NCI-H2107 (cell line): ENCODE measurements at places on chromosomes 11 and 22.

DNA sequence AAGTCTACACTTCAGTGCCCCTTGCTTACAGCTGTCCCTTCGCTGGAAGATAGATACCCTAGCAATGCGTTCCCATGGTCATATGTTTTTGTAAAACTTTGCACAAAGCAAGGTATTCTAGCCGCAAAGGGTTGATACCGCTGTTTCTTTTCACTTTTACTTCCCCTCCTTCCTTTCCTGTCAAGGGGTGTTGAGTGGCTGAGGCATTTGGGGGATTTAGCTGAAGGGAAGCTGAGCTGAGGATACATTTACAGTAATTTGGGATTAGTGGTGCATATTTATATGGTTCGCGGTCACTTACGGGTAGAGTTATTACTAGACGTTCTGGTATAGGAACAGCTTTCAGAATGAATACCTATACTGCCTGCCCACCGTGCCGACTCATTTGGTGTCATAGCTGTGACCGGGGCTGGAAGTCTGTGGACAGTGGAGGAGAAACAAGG lies 86.9 kb upstream of the WNT11 start:
- DNase-seq, result no peak

DNA sequence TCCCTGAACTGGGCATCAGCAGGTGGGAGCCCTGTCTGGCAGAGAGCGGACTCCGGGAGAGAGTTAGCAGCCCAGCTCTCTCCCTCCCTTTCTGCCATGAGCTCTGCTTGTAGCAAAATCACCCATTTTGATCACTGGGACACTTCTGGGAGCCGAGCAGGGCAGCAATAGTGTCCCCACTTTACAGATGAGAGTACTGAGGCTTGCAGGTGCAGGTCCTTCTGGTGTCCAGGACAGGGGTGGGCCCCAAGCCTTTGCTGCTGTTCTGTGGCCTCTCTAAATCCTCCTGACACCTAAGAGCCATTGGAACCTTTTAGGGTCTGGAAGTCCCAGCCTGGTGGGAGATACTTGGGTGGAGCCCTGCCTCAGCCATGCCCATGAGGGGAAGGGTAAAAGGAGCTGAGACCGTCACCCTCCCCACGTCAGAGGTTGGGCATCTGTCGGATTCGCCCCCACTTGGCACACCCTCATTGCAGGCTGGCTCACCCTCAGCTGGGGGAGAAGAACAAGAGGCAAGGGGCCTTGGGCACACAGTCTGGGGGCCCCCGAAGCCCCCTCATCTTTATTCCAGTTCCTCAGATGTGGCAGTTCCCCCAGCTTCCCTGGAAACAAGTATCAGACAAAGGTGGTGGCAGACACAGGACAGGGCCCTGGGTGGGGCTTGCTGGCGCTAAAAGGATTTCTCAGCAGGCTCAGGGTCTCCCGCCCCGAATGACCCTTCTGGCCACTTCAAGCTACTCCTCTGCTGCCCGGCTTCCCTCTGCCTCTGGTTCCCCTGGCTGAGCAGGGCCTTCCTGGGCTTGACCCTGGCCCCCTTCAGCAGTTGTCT lies 4.5 kb downstream of the RIN1 start:
- DNase-seq, result no peak

DNA sequence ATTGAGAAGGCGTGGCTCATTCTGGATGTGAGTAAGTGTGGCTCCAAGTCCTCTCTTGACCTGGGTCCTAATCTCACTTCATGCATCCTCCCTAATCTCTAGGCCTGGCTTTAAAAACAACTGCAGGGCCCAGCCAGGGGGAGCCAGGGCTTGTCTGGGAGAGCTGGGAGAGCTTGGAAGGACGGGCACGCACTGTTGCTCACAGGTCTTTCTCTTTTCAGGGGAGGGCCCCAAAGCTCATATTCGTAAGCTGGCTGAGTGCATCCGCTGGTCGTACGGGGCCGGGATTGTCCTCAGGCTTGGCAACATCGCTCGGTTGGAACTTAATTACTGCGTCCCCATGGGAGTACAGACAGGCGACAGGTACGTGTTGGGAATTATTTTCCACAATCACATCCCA lies 34.1 kb upstream of the PARVB start:
- DNase-seq, result no peak

DNA sequence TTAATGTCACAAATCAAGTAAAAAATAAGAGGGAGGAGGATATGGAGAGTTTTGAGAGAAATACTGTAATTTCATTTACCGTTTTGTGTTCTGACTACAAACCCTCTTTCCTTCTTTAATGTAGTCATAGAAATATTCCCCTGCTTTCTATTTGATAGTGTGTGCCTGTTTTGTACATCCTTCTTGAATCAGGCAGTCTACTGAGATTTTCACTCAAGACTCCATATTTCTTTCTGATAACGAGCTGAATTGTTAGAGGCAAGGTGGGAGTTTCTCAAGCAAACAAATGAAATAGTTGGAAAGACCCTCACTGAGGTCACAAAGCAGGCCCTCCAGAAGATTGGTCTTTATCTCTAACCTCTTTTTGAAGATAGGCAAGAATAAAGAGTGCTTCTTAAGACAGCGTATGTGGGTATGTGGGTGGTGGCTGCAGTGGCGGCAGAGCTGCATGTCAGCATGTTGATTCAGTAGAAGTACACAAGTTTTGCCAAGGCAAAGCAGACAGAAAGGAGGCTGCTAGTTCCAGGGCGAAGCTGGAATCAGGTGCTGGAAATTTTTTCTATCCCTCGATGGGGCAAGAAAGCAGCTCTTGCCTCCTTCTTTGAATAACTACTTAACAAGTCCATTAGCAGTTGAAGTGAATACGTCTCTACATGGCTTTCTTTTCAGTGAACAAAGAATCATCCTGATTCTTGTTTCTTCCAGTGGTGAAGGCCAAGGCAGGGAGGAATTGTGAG lies 164.2 kb downstream of the FAM76B start:
- DNase-seq, result no peak

DNA sequence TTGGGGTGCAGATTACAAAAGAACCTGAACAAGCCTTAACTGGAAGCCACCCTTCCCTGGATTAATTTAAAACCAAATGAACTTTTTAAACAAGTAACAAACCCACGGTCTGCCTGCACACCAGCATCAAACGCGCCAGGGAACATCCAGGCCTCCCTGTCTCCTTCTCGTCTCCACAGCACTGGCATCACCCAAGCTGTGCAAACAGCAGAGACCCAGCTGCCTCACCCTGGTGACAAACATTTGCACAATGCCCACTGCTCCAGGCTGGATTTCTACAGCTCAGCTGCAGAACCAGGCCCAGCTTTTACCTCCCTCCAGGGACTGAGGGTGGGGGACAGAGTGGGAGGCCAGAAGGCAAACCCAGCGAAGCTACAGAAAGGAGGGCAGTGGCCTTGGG lies 7.0 kb downstream of the RPL3 start:
- no peak for DNase-seq

DNA sequence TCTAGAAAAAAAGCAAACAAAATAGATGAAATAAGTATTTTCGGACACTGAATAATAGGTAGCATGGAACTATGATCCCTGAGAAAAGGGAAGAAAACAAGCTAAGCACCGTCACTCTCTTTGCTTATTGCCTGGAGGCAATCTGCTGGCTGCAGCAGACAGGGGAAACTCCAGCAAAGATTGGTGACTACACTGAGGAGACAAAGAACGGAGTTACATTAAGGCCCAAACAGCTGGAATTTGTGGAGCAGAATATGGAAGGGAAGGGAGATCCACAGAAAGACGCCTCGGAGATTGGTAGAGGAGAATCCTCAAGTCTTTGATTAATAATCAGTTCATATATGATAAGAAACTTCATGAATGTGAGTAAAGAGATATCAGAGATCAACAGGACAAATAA lies 150.2 kb downstream of the TYR start:
- no peak for DNase-seq

DNA sequence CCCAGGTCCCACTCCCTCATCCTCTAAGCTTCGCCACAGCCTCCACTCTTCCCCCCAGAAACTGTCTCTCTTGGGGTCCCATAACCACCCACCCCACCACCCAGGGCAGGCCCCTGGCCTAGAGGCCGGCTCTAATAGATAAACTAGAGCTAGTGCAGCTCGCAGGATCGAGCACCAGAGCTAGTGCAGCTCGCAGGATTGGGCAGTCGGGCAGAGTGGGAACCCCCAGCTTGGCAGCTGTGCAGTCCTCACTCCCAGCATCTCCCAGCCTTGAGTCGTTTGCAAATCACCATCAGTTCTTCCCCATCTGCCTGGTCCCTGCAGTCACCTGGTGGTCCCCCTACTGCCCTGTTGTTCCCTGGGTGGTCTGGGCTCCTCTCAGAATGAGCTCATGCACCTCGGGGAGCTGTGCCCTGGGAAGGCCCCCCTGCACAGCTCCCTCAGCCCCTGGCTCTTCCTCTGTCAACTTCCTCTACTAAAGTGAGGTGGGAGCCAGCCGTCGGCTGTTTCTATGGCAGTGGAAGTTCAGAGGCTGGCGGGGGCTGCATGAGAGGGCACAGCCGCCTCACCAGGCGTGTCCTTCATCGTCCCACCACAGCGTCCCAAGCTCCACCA lies 15.5 kb upstream of the SHANK2 start:
- DNase-seq, result no peak

GRCh38 chr11:44564670-44565210 lies 723 bp upstream of the CD82 start:
- no peak for DNase-seq
